Stimulated activated CD4-positive, alpha-beta T cell treated with anti-CD3 and anti-CD28 coated beads, Interleukin-1b, Interleukin-23, amount 100 ng/mL, for 4 hours (primary cell): ENCODE measurements at places on chromosomes 1 and 21.

- DNase-seq: no peak
Measured at GRCh38 chr1:117166076-117166475, 44.5 kb upstream of the TRIM45 start.

DNA sequence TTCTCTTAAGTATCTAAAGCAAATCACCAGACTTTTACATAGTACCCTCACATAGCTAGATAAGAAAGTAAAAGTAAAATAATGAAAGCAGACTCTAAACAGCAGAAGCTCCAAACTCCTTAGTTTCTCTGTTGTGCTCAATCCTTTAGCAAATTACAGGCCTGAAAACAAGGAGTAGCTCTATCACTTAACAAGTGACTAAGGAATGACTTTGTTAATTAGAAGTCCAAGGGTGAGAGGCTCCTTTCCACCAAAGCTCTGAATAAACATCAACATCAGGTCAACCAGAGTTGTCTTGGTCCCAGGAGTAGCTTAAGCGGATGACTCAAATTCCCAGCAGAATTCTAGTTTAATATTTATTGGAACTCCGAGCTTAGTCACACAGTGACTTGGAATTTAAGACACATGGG, 5.9 kb downstream of the NRIP1 start:
- DNase-seq: no peak

DNA sequence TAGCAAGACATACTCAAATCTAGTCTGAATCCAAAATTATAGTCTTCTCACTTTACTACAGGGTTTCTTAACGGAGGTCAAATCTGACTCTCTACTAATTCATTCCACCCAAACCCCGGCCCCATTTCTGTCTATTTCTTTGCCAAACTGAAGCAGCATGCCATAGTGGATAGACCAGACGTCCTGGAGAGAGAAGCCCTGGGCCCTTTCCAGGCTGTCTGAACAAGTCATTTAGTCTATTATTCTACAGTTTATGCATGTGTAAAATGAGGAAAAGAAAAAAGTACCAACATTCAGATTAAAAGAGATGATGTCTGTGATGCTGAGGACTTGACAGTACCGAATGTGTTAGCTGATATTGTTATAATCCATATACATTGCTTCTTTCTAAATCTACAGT, 95.0 kb downstream of the GDAP2 start:
- no peak for DNase-seq

DNA sequence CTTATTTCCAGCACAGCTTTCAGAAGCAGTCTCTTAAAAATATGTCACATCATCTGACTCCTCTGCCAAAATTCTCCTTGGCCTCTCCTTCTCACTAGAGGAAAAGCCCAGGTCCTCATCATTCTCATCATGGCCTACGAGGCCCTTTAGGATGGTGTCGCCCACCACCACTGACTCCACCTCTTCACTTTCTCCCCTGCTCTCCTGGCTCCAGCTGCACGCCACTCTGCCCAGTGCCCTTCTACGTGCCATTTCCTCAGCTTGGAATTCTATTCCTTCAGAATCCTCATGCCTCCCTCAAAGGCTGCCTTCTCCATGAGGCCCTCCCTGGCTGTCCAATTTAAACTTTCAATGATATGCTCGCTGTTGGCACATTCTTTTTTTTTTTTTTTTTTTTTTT, 25.3 kb upstream of the BTG2 start:
- DNase-seq: no peak

DNA sequence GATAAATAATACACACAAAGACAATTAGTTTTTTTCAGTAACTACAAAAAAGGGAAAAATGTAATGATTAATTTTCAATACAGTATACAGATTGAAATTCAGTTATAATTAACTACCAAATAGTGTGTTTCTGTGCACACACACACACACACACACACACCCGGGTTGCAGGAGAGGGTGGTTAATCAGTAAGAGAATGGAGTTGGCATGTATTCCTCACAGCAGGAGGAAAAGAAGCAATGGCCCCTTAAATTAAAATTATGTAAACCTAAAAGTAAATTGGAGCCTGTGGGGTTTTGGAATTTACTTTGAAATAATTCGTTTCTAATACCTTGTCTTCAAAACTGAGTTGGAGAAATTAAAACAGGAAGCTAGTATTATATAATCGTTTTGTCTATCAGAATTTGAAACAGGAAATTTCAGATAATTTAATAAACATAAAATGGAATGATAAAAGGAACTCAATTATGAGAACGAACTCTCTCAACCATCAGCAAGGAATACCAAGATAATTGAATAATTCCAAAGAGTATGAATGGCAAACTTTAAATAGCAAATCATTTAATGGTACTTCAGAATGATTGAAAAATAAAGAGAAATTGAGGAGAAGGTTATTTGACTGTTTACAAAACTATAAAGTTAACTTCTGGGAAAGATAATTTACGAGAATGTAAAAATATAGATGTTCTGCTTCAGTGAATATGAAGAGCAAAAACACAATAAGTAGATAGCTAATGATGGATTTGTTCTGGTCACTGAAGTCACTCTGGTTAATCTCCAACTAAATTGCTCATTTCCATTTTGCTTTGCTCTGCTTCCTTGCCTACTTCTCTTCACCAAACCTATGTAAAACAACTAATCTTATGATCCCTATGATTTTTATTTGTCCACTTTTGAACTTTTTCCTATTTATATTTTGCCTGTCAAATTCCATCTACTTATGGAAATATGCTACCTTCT, 547.9 kb upstream of the ZP4 start:
- no peak for DNase-seq

DNA sequence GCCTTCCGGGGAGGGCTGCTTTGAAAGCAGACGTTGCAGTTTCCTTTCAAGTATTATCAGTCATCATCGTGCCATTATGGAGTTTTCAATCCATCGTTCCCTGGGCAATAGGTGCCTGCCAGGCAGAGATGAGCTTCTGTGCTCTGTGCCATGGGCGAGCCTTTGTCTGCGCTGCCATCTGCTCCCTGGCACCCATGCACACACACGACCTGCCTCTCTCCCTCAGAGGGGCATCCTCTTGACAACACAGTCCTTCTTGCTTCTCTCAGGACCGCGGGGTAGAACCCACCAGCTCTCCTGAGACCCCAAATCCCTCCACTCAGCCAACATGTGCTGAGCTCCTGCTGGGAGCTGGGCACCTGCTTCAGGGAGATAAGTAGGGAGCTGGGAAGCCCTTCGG, 149.3 kb downstream of the HMGB4 start:
- DNase-seq: no peak

DNA sequence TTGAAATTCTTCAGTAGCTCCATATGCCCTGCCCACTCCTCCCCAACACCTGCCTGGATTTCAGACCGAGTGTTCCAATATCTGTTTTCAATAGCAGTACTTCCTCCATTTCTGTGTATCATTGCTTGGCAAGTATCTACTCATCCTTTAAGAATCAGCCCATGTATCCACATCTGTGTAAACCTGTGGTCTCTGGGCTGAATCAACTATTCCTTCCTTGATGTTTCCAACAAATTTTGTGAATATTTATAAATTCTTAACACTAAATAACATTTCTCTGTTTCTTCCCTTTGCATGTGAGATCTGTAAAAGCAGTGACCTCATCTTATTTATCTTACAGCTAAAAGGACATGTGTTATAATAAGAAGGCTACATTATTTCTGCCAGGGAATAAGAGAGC, 26.0 kb upstream of the UAP1 start:
- no peak for DNase-seq

DNA sequence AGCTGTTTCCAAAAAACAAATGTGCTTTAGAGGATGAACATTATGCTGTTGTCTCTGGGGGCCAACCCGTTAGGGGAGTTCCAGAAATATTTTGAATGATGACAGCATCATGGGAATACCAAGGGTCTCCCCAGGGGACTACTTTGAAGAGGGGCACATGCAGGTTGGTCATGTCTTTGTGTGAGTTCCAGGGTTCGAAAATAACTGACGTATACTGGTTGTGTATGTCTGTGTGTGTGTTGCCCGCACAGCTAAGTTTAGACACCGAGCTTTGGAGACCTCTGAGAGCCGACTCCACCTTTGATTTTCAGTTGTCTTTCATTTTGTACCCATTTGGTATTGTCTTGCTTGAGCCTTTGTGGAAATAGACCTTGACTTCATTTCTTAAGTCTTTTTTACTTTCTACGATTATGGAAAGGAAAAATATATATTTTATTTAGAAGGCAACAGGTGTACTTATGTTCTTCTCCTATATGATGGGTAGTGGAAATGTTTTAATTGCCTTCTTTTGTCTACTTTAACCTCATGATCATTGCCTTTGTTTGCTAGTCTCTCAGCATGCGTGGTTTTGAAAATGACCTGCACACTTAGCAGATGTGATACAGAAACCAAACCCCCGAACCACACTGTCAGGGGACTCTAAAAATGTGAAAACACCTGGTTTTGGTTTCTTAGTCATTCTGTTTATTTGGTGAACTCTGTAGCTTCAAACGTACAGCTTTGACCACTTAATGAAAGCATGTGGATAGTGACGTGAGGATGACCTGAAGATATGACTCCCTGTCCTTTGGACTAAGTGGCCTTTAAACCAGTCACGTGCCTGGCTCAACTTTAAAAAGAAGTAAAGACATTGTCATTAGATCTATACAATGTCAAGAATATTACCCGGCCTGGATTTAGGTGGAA, 56.5 kb downstream of the GALNT2 start:
- no peak for DNase-seq

DNA sequence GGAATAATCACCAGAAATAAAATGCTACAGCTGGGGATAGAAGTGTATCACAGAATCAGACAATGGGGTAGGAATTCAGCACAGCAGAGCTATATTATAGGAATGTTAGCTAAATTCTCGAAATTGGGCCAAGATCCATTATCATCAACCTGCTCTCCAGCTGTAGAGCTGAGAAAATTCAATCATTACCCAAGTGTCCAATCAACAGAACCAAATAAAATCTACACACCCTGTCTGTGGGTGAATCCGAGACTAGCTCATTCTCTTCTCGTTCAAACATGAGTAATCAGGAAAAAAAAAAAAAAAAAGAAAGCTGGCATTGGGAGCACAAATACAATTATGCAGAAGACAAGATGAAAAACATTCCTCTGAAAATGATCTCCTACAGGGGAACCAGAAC, 119.2 kb downstream of the CDC7 start:
- DNase-seq: no peak

- DNase-seq: no peak
Measured at GRCh38 chr1:22321917-22322316, 129.7 kb upstream of the ZBTB40 start.

GRCh38 chr21:38918607-38919346, 113.0 kb downstream of the ETS2 start:
- DNase-seq: no peak

DNA sequence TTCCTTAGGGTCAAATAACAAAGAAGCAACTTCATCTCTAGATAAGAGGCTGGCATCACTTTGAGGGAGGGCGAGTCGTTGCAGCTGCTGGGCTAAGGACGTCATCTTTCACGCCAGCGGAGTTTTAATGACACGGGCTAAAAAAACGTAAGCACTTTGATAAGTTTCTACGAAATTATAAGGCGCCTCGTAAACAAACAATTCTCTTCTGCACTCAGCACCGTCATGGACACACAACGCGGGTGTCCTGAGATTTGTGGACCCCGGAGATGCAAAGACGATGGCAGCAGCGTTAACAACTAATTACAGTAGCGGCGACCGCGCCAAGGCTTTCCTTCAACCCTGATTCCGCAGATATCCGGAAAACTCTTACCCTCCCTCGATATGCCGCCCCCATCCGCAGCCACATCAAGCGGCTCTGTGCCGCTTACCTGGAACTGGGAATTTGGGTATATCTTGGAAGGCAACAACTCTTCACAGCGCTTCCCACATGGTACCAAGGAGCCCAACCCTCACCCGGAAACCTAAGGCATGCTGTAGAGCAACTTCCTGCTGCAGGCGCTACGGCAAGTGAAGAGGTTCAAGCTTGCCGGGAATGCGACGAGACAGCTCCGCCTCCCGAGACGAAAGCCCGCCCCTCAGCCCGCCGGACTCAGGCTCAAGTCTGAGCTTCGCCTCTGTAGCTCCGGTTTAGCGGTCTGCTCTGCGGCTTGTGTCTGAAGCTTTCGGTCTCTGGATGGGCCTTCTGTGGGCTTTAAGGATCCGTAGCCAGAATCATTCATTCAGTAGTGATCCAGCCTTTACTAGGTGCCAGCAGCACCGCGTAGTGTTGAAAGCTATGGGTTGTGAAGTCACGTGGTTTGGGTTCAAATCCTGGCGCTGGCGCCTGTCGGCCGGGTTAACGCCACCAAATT, at the start of gene HEATR1:
TSS of gene HEATR1 (minus strand) at position 526 of the 914 bp plus-strand sequence. CDS start at position 105, 421 bp downstream.
- DNase-seq: peak; percentile 81

DNA sequence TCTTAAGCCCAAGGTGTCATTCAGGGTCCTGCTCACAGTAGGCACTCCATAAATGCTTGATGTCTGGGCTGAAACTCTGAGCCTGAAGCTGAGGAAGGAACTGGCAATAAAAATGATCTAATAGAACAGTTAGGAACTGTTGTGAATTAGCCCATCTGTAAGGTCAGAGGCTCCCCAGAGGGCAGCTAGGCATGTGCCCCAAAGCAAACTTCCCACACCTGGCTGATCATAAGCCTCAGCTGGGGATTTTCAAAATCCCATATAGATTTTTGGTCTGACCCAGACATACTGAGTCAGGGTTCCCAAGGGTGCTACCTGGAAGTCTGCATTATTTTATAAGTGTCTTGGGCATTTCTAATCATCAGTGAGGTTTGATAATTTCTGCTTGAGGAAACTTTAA, 309.4 kb upstream of the PROX1 start:
- no peak for DNase-seq

- no peak for DNase-seq
Measured at GRCh38 chr1:86971778-86972177, 57.3 kb downstream of the HS2ST1 start.

- no peak for DNase-seq
Measured at GRCh38 chr1:101945884-101946283, 50.8 kb downstream of the OLFM3 start.

DNA sequence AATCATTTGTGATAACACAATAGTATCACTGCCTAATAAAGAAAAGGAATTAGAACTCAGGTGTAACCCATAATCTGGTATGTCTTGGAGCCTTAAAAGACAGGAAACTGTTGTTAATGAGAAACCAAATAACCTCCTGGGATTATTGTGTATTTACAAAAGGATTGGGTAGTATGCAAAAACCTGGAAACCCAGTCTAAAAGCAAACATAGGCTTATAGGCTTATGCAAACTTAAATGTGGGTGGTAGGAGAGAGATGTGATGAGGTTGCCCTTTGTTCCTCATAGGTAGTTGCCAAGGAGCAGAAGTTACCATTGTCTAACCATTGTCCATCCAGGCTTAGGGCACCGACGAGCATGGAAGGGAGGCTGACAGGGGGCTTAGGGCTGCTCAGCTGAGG, 165.8 kb downstream of the AK5 start:
- DNase-seq: no peak

- no peak for DNase-seq
Measured at GRCh38 chr1:179052776-179053175, 27.1 kb downstream of the FAM20B start.

DNA sequence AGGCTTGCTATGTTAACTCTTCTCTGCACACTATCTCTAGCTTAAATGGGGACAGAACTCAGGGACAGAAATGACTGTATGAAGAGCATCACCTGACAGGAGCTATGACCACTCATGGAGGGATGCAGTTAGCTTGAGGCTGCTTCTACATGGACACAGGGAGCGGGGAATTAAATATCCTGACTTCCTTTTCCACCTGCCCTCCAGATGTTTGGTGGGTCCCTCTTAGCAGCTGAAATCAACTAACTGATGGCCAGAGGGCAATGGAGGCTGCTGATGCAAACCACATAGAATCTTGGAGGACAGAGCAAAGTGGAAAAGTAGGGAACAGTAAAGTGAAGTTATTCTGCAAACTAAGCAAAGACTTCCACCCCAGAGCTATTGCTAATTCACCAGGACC, 214.1 kb downstream of the USH2A start:
- no peak for DNase-seq
